ENCODE measurements at places on chromosomes 4 and X. TPM values are rescaled to one million over a fixed set of nuclear protein-coding genes. Genes with fewer than 3 reads are reported as not detected.

The SHROOM4 gene
- 1.2 TPM for total RNA-seq

The OTUD6A gene
- not detected for total RNA-seq

The MAOB gene
- 34.0 TPM for total RNA-seq

The SMARCA1 gene
- total RNA-seq: 44.2 TPM

The PLS3 gene
- total RNA-seq: 70.6 TPM

DNA sequence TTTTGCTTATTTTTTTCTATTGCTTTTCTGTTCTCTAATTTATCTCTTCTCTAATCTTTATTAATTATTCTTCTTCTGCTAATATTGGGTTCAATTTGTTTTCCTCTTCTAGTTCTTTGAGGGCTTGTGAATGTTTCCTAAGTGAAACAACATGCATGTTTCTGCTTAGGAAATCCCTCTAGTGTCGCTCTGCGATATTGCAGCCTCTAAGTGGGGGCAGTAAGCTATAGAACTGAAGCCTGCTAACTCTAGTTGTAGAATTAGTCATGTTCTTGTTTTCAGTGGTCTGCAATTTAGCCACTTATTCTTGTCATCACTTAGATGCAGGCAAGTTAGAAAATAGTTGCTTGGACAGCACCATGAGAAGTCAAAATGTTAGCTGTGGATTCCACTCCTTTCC lies 222.6 kb downstream of the SPIN4 start:
- H3K27me3 ChIP-seq: peaks cover 4% of the 10 kb centered on the region
- DNase-seq: no peak
- no peak overlapping the region for H3K27ac ChIP-seq

- DNase-seq: no peak
- no peaks in the 10 kb centered on the region for H3K36me3 ChIP-seq
- H3K27me3 ChIP-seq: no peaks in the 10 kb centered on the region
- no peak overlapping the region for H3K4me3 ChIP-seq
- no peak overlapping the region for H3K27ac ChIP-seq
- H3K4me1 ChIP-seq: no peaks in the 10 kb centered on the region
Measured at GRCh38 chr4:145487631-145488030, 6.0 kb downstream of the SMAD1 start.

DNA sequence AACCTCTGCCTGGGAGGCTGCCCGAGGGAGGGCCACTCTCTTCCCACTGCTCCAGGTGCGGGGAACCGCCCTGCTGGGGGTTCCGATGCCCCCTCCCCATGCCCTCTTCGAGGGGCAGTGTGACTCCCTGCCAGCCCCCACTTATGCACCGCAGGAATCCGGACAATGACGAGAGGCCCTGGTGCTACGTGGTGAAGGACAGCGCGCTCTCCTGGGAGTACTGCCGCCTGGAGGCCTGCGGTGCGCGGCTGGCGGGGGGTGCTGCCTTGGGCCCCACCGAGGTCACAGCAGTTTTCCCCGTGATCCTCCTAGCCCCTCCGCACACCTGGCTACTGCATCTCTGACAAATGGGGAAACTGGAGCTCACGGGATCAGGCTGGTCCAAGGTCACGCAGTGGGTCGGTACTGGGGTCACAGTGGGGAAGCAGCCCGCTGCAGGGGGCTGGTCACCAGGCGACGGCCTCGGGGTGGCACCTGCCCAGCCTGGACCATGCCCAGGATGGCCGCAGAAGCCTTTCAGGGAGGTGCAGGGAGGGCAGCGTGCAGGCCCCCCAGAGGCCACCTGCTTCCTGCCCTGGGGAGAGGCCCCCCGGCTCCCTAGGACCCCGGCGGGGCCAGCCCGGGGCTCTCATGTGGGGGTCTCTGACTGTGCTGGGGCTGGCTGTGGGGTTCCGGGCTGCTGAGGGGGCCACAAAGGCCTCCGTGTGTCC lies 3.5 kb downstream of the HGFAC start:
- H3K27me3 ChIP-seq: no peaks in the 10 kb centered on the region
- H3K36me3 ChIP-seq: peaks cover 6% of the 10 kb centered on the region
- H3K4me3 ChIP-seq: no peak overlapping the region

GRCh38 chr4:14916554-14917297 lies 85.6 kb upstream of the CPEB2 start:
- no peak overlapping the region for H3K4me3 ChIP-seq
- H3K27me3 ChIP-seq: no peaks in the 10 kb centered on the region
- peak overlapping the region; percentile 62 for H3K27ac ChIP-seq
- no peaks in the 10 kb centered on the region for H3K36me3 ChIP-seq

- peaks cover 40% of the 10 kb centered on the region for H3K4me1 ChIP-seq
- no peaks in the 10 kb centered on the region for H3K36me3 ChIP-seq
- no peaks in the 10 kb centered on the region for H3K27me3 ChIP-seq
- H3K27ac ChIP-seq: no peak overlapping the region
- DNase-seq: no peak
- H3K4me3 ChIP-seq: no peak overlapping the region
Measured at GRCh38 chr4:17561195-17561909, 15.6 kb upstream of the LAP3 start.

GRCh38 chr4:80243274-80244018 lies 23.0 kb upstream of the FGF5 start:
- H3K4me1 ChIP-seq: no peaks in the 10 kb centered on the region
- H3K4me3 ChIP-seq: no peak overlapping the region
- H3K27ac ChIP-seq: no peak overlapping the region
- no peak for DNase-seq
- no peaks in the 10 kb centered on the region for H3K27me3 ChIP-seq

DNA sequence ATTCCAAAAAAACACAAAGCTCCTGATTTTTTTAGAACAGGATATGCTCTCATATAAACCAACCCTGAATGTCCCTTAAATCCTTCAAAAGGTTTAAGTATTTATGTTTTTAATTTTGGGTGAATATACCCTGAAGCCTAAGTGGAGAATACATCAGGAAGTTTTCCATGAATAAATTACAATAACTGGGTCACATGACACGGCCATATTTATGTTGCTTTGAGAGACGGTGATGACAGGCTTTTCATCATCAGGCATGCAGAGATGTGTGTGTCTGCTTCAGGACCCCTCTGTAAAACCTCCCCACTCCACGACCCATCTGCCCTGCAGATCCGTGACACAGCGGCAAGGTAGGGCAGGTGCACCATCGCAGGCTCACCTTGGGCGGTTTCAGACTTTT lies 60.3 kb upstream of the C4orf50 start:
- no peaks in the 10 kb centered on the region for H3K36me3 ChIP-seq
- no peaks in the 10 kb centered on the region for H3K27me3 ChIP-seq
- no peak overlapping the region for H3K27ac ChIP-seq
- H3K4me3 ChIP-seq: no peak overlapping the region
- DNase-seq: no peak
- H3K4me1 ChIP-seq: no peaks in the 10 kb centered on the region

DNA sequence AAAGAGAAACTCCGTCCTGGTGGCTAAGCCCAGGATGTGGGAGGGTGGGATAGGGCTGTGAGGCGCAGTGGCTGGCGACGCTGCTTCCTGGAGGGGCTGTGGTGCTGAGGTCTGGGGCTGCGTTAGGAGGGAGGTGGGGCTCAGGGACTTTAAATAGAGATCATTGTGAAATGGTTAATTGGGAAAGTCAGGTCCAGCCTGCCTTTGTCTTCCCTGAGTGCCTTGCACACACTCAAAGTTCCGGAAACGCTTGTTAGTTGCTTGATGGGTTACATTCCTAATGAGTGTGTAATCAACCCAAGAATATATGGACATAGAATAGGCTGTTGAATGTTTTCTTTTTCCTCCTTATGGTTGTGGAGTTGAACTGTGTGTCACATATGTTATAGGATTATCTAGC lies 55.7 kb upstream of the CLDN34 start:
- no peak overlapping the region for H3K27ac ChIP-seq
- no peak overlapping the region for H3K4me3 ChIP-seq
- DNase-seq: no peak
- H3K27me3 ChIP-seq: no peaks in the 10 kb centered on the region

DNA sequence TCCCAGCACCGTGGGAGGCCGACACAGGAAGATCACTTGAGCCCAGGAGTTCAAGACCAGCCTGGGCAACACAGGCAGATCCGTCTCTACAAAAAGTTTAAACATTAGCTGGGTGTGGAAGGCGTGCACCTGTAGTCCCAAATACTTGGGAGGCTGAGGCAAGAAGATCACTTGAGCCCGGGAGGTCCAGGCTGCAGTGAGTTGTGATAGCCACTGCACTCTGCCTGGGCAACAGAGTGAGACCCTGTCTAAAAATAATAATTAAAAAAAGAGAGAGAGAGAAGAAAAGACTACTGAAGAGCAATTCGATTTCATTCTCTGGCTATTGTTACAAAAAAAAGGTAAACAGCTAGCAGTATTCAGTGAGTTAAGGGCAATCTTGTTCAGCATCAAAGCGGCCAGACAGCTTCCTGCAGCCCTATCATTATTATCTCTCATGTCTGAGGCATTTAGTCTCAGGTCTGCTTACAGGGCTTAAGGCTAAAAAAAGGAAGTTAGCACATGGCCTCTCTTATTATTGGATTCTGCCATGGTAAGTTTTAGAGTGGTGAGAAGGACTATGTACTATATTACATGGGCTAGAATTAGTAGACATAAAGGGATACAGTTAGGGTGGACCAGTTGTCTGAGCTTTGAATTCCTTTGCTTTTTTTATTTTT lies 37.9 kb downstream of the ARHGEF6 start:
- no peak overlapping the region for H3K27ac ChIP-seq
- no peak overlapping the region for H3K4me3 ChIP-seq
- H3K4me1 ChIP-seq: no peaks in the 10 kb centered on the region
- no peaks in the 10 kb centered on the region for H3K27me3 ChIP-seq

GRCh38 chr4:68476191-68476590 lies 28.9 kb downstream of the TMPRSS11E start:
- DNase-seq: no peak
- H3K4me3 ChIP-seq: no peak overlapping the region
- no peaks in the 10 kb centered on the region for H3K4me1 ChIP-seq
- no peaks in the 10 kb centered on the region for H3K27me3 ChIP-seq

DNA sequence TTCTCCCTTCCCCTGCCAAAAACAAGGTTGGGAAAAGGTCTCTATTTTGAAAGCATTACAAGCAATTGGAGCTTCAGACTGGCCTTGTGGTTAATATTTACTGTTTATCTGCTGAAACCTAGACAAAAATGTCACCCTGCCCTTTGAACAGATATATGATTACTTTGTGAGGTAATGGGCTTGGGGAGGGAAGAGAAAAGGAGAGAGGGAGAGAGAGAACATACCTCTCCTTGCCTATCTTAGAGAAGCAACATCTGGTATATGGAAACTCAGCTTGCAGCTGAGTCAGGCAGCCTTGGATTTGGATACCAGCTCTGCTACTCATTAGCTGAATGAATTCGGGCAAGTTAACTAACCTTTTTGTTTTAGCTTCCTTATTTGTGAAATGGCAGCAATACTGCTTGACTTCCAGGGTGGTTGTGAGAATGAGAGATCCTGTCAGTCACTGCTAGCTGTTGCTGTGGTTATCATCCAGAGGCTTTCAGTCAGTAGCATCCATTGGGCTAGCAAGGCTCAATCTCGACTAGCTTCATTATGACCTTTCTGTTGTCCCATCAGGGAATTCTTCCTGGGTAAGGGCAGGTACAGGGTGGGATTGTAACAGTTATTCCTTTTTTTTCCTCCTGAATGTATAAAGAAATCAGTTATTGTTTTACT lies 41.1 kb downstream of the ZFX start:
- no peaks in the 10 kb centered on the region for H3K27me3 ChIP-seq
- DNase-seq: no peak
- H3K27ac ChIP-seq: peak overlapping the region; percentile 96
- no peaks in the 10 kb centered on the region for H3K36me3 ChIP-seq
- peak overlapping the region; percentile 50 for H3K4me3 ChIP-seq
- peaks cover 71% of the 10 kb centered on the region for H3K4me1 ChIP-seq

DNA sequence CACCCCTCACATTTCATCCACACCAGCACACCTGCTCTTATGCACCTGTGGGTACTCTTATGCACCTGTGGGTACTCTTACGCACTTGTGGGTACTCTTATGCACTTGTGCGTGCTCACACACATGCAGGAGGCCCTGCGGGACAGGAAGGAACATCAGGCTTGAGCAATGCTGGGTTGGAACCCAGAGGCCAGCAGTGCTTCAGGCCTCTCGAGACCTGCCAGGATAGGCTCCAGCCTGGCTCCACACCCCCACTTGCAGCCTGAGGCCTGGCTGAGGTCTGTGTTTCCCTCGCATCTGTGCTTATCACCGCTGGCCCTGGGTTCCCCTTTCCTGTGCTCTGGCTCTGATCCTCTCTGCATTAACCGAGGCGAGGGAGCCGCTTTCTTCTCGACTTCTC lies 34.7 kb downstream of the SORCS2 start:
- H3K4me3 ChIP-seq: no peak overlapping the region
- no peaks in the 10 kb centered on the region for H3K27me3 ChIP-seq
- H3K27ac ChIP-seq: no peak overlapping the region
- H3K4me1 ChIP-seq: peaks cover 6% of the 10 kb centered on the region

DNA sequence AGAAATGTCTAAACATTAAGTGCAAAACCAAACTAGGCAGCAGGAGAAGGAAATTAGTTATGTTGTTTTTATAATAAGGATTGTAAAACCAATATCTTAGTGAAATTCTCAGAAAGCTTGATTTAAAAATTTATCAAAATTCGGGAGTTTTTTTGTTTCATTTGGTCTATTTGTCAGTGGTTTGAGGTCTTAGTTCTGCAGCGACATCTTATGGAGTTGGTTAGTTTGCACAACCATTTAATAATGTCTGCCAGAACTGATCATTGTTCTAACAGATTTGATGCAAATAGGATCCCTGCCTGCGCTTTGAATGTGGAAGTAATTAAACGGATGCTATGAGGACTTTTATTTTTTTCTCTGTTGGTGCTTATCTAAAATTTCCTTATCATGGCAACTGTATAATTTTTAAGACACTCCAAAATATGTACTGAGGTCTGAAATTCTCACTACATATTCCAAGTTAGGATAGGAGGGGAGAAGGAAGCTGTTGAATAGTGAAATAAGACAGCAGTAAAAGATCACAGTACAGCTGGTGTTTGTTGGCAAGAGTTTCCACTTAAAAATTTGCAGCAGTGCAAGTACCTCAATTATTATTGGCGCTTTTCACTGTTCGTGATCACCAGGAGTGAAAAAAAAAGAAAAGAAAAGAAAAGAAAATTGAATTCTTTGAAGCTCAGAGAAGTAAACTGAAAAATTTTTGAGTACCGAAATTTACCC lies 2521.4 kb downstream of the ARAP2 start:
- H3K4me3 ChIP-seq: no peak overlapping the region
- H3K27me3 ChIP-seq: no peaks in the 10 kb centered on the region
- no peaks in the 10 kb centered on the region for H3K36me3 ChIP-seq

- peak overlapping the region; percentile 59 for H3K4me3 ChIP-seq
- no peak overlapping the region for H3K27ac ChIP-seq
- no peak for DNase-seq
- H3K4me1 ChIP-seq: no peaks in the 10 kb centered on the region
Measured at GRCh38 chr4:112910109-112910736, 139.2 kb upstream of the ANK2 start.

DNA sequence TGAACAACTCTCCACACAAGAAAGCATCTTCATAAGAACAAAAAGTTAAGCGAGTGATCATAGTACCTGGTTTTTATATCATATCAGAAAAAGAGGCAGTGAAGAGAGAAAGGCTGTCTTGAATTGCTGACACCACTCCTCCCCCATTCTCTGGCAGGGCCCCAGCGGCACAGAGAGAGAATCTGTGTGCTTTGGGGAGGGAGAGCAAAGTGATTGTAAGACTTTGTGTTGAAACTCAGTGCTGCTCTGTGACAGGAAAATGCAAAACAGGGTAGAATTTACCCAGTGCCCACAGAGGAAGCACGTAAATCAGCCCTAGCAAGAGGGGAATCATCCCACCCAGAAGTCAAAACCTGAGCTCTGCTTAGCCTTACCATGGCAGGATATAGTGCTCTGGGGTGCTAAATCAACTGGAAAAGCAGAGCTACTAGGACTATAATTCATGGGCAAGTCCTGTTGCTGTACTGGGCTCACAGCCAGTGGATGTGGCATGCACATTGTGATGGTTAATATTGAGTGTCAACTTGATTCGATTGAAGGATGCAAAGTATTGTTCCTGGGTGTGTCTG lies 174.6 kb downstream of the PRR32 start:
- H3K27ac ChIP-seq: no peak overlapping the region
- no peaks in the 10 kb centered on the region for H3K4me1 ChIP-seq
- H3K4me3 ChIP-seq: no peak overlapping the region
- no peaks in the 10 kb centered on the region for H3K36me3 ChIP-seq
- no peaks in the 10 kb centered on the region for H3K27me3 ChIP-seq

Measured in liver (tissue), 10 donors.